Stimulated activated naive B cell treated with anti-CD40 and anti-IgM and Interleukin-4, amounts not matched to agents 10 μg/mL and 1 μg/mL and 100 μg/mL, for 72 hours (primary cell): ENCODE measurements at places on chromosomes 2 and 18.
A peak's percentile ranks its signal among the peaks of the same experiment; 100 is the strongest.

GRCh38 chr18:47334966-47335365, 83.5 kb upstream of the SKOR2 start:
- DNase-seq, result no peak

GRCh38 chr2:24351981-24352380, 8.4 kb downstream of the ITSN2 start:
- DNase-seq, result no peak

DNA sequence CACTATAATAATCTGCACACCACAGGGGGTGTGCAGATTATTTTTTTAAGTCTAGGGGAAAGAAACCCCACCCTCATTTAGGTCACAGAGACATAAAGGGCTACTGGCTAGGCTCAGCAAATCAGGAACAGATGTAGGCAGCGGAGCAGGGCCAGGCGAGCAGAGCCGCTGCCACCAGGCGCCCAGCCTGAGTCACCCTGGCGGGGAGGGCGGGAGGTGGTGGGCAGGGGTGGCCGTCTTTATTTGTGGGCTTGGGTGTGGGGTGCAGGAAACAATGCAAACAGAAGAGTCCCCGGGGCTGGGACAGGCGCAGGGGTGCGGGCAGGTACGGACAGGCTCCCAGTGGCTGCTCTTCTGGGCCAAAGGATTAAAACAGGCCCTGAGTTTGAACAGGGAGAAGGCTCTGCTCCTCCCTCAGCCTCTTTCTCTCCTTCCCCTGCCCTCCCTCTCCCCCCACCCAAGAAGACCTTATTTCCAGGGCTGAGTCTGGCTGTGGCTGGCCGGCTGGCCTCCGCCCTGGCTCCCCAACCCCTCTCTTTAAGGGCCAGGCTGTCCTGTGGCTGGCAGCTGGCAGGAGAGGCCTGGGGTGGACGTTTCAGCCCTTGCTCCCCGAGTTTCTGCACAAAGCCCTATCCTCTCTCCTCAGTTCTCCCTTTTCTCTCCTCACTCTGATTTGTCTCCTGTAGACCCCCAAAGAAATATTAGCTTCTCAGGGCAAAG, 142.9 kb upstream of the SMAD2 start:
- DNase-seq, result no peak

GRCh38 chr2:239276851-239277250, 124.0 kb downstream of the HDAC4 start:
- DNase-seq, result no peak

DNA sequence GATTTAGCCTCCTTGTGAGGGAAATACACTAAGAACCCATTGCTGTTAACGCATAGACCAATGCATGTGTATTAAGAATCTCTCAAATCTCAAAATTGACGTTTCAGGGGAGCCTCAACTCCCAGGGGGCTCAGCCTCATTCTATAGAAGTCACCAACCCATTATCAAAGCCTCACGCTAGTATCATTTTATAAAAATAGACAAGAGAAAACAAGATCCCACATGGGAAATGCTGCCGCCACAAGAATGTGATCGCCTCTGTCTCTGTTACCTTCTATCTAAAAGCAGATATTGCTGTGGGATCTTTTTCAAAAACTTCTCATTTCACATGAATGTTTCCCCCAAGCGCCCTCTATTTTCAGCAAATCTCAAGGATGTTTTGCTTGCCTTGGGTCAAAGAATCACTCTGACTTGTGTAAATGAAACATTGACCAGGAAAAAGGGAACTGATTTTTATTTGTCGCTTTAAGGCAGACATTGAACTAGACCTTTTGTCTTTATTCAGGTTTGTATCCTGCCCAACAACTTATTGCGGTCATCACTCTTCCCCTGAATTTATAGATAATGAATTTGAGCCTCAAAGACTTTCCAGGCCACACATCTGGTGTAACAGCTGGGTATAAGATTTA, 679.0 kb upstream of the ID2 start:
- DNase-seq, result peak; percentile 50

DNA sequence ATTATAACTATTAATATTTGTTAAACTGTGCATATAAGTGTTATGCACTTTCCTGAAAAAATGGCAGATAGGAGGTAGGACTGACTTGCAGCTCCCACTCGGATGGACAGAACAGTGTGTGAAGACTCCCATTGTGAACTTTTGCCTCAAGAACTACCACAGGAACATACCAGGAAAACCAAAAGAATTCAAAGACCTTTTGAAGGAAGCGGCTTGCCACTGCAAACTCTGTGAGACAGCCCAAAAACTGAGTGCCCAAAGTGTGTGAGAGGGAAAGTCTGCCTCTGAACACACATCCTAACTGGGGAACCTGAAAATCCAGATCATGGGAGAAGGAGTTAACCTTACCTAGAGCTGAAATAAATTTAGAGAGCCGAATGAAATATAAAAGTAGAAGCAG, 171.0 kb downstream of the ZBTB7C start:
- no peak for DNase-seq

DNA sequence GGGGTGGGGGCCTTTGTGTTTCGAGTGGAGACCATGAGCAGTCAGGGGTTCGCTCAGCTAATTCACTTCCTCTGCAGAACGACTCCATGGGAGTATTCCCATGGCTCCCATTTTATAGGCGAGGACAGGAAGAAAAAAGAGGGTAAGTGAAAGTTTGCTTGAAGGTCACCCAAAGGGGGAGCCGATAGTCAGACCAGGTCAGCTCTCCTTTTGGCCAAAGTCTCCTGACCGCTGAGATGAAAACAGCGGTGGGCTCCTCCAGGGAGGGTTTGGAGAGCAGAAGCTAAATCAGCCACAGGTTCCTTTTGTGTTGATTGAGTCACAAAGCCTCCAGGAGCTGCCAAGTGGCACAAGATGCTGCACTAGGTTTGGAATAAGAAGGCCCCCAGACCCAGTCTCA, 34.1 kb upstream of the CTAGE1 start:
- DNase-seq, result no peak

DNA sequence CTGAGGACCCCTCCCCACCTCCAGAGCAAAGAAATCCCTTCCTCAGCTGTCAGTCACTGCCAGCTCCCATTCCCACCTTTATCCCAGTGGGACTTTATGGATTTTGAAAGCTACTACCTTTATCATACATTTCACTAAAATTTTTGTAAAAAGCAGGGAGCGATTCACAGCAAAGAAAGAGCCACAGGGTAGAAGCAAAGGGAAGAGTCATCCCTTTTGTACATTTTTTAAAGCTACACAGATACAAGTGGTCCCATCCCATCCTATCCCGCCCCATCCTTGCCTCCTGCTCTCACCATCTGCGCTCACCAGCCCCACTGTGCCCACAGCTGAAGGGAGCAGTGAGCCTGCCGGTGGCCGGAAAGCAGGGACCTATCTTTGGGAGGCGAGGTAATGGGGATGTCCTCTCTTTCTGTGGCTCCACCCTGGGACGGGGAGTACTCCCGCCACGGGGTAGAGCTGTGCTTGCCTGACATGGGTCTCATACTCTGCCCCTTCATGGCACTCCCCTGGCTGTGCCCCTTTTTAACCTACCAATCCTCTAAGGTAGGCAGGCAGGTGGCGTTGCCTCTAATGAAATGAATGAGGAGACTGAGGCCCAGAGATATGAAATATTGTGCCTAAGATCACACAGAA, 13.2 kb downstream of the SH2D6 start:
- DNase-seq, result no peak

- DNase-seq, result no peak
Measured at GRCh38 chr2:9087121-9087681, 83.7 kb upstream of the MBOAT2 start.

DNA sequence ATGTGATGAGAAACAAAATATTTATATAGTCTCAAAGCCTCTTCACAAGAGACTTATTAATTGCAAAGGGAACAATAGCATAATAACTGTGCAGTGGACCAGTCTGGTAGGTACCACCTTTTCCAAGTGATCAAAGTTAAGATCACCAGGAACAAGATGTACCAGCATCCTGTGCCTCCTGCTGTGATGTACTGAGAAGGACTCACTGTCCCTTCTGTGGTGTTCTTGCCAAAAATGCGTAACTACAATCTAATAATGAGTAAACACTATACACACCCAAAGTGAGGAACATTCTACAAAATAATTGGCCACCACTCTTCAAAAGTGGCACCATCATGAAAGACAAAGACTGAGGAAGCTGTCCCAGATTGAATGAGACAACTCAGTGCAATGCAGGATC, 14.5 kb downstream of the GNLY start:
- no peak for DNase-seq

DNA sequence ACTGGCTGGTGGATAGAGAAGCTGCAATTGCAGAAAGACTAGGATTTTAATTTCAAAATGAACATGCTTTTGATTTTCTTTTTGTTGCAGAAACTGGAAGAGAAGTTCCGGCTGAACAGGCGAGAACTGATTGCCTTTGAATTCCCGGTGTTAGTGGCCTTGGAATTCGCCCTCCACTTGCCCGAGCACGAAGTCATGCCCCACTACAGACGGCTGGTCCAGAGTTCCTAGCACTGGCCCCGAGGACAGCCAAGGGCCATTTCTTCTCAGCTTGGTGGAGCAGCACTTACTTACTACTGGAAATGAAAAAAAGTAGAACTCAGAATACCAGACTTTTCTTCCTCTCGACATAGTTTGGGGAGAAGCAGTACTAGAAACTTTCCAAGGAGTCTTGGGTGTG, 121.9 kb downstream of the CABLES1 start:
- DNase-seq, result no peak

DNA sequence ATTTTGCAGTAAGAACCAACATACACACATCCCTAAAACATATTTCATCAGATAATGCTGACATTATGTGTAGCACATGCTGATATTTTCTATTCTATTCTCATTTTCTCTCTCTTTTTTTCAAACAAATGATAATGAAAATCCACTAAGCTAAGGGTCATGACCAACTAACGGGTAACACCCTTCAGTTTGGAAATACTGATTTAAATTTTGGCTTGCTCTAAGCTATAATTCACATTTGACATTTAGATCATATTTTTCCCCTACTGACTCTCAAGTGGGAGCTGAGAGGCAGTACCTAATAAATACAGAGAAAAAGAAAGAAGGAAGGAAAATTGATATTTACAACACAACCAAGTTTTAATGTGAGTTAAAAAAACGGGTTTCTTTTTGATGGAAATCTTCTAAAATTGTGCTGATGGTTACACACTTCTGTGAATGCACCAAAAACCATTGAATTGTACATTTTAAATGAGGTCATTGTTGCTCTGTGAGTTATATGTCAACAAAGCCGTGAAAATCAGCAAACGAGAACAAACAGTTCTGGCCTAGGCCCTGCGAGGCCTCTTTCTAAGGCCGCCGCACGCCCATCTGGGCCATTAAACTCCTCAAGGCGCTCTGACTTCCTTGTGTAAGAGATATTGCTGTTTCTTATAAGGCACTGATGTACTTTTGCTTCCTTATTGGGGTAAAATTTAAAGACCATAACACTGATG, 124.2 kb downstream of the GALR1 start:
- DNase-seq, result no peak
